ENCODE measurements at places on chromosomes 3 and 15. TPM values are rescaled to one million over a fixed set of nuclear protein-coding genes. Genes with fewer than 3 reads are reported as not detected.

Gene INSYN1
- 1.9 TPM for total RNA-seq

DNA sequence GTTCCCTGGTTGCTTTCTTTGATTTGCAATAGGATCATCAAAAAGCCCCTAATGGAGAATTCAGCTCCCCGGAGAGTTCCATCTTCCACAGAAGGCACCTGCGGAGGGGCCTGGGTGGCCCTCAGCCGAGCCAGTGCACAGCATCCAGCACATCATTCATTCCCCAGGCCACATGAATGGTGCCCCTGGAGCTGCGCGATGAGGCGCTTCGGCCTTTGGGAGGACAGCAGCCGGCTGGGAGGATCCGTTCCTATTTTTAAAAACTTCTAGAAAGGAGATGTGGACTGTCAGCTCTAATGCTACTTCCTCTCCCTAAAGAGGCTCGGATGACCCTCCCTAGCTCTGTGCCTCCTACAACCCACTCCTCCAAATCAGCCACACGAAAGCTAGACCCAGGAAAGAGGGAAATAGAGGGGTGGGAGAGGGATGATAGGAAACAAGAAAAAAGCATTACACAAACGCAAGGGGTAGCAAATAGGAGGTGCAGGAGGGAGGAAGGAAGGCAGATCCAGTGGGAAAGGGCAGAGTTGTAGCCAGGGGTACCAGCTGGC is 20.3 kb downstream of the EHD4 start:
- DNase-seq, result no peak

DNA sequence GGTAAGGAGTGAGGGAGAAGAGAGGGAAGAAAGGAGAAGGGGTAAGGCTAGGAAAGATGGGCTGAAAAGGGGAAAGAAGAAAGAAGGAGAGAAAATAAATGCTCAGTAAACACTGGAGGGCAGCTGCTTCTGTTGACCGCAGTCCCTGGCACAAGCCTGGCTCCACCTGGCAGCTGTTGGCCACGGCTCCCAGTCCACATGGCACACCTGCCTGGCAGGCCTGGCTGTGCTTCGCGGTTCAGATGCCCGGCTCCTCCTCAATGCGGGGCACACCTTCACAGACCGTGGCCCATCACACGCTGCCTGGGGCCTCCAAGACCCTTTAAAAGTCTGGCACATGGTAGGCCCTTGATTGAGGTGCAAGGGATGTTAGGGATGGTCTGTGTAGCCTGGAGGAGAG is 516.8 kb upstream of the PROK2 start:
- DNase-seq, result peak; percentile 76

DNA sequence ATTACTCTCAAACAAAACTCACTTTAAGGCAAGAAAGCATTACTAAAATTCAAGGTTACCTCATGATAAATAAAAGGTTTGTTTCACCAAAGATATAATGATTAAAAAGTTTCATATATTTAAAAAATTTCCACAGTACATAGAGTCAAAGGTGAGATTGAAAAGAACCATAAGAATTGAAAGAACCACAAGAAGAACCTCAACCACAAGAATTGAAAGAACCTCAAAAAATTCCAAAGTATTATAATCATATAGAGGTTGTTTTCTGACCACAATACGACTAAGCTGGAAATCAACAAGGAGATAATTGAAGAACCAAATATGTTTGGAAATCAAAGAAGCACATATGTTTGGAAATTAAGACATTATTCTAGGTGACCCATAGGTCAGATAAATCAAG is 52.7 kb downstream of the SLC25A36 start:
- DNase-seq, result no peak

DNA sequence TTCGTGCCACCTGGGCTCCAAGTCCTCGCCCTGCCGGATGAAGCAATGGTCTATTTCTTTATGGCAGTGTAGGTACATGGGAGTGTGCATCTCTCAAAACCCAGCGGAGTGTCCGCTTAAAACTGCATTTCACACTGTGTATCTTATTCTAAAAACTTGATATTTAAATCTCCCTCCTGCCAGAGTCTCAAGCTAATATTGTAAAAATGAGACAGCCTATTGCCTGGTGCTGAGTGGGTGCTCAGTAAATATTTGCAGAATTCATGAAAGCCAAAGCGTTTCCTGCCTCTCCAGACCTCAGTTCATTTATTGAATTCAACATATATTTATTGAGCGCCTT is 330 bp upstream of the TBC1D2B start:
- DNase-seq, result no peak
